ENCODE measurements at places on chromosomes 5 and 9.

- peak; percentile 74 for DNase-seq
These were observed 12.1 kb downstream of the OR2V2 start for GRCh38 chr5:181159286-181160151.

- no peak for DNase-seq
These were observed 132.8 kb upstream of the PAPPA start for GRCh38 chr9:116020801-116021200.

GRCh38 chr9:92770360-92770995 lies 5.8 kb upstream of the BICD2 start:
- DNase-seq, result no peak

DNA sequence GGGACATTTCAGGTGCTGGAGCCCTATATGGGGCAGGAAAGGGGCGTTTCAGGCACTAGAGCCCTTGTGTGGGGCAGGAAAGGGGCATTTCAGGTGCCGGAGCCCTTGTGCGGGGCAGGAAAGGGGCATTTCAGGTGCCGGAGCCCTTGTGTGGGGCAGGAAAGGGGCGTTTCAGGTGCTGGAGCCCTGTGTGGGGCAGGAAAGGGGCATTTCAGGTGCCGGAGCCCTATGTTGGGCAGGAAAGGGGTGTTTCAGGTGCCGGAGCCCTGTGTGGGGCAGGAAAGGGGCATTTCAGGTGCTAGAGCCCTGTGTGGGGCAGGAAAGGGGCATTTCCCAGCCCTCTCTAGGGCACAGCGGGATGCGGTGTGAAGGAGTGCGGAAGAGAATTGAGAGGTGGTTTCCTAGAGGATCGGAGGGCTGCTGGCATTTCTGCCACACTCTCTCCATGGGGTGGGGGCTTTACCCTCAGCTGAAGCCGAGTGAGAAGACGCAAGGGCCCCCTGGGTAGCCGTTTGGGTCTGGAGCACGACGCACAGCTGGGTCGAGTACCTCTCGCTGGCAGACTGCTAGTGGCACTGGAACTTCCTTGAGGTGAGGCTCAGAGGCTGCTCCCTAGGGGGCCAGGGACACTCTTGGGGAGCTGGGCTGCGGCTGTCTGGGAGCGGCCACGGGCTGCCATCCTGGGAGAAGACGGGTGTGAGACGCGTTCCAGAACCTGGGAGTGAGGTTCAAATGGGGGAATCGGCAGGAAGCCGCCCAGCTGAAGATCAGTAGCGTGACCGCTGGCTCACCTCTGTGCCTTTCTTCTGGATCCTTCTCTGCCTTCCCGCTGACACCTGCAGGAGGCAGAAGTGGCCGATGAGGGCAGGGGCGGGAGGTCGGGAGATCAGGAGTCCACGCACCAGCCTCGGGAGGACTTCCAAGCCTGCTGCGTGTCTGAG lies 122.6 kb upstream of the IRX4 start:
- DNase-seq, result no peak

DNA sequence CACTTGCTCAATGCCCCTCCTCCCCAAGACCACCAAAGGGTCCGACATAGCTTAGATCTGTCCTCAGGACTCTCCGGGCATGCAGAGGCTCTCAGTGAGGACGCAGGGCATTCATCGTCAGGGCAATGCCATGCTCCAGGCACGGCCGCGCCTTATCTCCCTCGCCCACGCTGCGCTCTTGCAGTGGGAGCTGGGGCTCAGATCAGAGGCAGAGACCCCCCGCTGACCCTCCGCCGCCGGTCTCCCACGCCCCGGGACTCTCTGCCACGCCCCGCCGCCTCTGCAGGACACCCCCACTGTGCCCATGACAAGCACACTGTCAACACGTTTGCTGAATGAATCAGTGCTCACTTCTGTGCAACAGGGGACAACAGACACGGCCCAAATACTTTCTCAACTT lies 140.7 kb downstream of the ADAMTS2 start:
- DNase-seq, result no peak

DNA sequence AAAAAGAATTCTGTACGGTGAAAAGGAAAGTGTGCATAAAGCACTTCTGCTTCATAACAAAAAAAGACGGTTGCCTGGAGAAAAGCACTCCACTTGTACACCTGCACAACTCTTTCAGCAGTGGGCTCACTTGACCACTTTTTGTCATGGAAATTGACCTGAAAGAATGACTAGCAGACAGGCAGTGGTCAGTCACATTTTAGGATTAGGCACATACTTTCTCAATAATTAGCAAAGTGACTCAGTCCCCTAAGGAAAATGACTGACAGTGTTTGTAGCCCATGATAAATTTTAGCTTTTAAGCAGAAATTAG lies 169.3 kb downstream of the FANCC start:
- DNase-seq, result no peak

GRCh38 chr9:114958844-114959235 lies 28.4 kb upstream of the TNFSF8 start:
- DNase-seq, result no peak

DNA sequence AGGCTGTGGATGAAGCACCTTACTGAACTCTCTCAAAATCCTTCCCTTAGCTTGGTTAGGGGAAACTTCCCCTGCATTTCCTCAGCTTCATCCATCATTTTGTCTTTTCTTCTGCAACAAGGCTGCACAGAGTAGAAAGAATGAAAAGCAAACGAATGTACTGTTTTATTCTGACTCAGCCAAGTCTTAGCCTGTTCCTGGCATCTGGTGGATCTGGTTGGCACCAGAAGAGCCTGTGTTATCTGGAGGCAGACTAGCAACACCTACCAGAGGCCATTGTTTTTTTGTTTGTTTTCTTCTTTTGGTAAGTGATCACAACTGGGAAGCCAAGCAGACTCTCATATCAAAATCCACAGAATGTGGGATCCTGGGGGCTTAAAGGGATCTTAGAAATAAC lies 200.7 kb downstream of the FANCC start:
- DNase-seq, result no peak

DNA sequence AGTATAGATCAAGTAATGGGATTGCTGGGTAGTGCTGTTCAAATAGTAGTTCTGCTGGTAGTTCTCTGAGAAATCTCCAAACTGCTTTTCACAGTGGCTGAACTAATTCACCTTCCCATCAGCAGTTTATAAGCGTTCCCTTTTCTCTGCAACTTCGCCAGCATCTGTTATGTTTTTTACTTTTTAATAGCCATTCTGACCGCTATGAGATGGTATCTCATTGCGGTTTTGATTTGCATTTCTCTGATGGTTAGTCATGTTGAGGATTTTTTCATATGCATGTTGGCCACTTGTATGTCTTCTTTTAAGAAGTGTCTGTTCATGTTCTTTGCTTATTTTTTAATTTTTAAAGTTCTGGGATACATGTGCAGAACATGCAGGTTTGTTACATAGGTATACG lies 279.2 kb upstream of the NREP start:
- DNase-seq, result no peak

DNA sequence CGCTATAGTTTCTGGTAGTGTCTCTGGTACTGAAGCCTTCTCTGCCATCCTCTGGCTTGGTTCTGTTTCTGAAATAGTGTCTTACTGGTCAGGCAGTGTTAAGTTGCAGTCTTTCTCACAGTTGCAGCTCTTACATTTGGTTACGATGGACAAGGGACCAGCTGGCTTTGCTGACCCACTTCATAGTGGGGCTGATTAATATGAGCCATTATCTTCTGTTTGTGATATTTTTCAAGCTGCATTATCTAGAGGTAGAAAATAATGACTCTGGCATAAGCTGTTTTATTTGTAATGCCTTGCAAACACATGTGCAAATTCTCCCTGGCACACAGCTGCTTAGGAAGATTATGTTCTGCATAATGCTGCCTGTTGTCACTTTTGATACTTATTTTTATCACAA lies 199.1 kb downstream of the KDM4C start:
- DNase-seq, result no peak

GRCh38 chr5:43637416-43637815 lies 34.4 kb downstream of the NNT start:
- DNase-seq, result no peak

- no peak for DNase-seq
These were observed 4.0 kb upstream of the ZSWIM6 start for GRCh38 chr5:61327760-61328753.

DNA sequence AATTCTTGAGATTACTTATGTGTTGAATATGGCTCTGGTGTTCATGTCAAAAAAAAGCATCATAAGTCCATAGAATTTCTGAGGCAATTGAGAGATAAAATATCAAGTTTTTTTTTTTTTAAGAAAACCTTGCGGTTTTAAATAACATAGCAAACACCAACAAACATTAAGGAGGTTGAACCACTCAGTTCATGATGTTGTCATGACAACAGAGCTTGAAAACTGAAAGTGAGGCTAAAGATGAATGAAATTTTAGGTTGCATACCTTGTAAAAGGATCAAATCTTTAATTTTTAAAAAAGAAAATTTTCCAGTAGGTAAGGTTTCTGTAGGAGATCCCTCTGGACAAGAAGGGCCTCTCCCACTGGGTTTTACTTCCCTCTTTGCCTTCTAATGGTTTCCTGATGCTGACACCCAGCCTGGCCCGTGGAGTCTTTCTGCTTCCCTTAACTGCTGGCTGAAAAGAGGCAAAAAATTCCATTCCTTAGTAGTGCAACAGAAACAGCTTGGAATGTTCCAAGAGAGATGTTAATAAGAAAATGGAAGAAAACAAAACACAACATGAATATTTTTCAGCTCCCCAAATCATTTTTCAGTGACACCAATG lies 60.0 kb upstream of the FER start:
- DNase-seq, result no peak

- no peak for DNase-seq
These were observed 373.0 kb upstream of the MEF2C start for GRCh38 chr5:89255845-89256463.

GRCh38 chr9:79284081-79284480 lies 287.7 kb upstream of the TLE4 start:
- no peak for DNase-seq

GRCh38 chr9:99406939-99407338 lies 184.9 kb downstream of the SEC61B start:
- no peak for DNase-seq

DNA sequence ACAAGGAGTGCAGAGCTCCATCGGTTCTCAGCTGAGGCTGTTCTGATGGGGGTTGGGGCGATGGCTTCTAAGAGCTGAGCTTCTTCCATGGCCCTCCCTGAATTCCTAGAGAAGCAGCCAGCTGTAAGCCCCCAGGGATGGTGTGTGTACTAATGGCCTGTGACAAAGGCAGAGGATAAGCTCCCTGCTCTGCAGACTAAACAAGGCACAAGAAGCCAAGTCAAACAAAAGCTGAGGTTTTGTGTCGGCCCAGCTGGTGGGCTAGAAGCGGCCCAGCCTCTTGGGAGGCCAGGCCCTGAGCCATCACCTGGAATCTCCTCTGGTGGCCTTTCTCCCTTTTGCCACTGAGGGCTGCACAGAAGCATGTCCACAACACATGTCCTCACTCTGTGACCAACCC lies 75.0 kb upstream of the XPA start:
- no peak for DNase-seq

DNA sequence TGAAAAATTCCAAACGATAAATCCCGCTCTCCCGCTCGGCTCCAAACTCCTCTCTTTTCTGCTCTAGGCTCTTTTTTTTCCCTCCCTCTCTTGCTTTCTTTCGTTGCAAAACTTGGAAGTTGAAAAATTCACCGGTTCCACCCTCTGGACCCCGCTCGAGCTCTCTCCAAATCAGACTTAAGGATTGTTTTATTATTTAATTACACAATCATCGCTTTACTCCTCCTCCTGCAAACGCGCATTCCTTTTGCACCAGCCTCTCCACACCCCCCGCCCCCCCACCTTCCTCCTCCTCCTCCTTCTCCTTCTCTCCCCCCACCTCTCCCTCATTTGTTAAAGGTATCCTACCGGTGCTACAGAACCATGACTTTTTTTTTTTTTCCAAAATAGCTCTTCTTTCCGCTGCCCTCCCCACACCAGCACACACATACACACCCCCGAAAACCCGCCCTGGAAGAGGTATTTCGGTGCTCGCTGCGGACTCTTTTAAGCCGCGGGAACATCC lies 535 bp upstream of the NFIB start:
- DNase-seq, result no peak

DNA sequence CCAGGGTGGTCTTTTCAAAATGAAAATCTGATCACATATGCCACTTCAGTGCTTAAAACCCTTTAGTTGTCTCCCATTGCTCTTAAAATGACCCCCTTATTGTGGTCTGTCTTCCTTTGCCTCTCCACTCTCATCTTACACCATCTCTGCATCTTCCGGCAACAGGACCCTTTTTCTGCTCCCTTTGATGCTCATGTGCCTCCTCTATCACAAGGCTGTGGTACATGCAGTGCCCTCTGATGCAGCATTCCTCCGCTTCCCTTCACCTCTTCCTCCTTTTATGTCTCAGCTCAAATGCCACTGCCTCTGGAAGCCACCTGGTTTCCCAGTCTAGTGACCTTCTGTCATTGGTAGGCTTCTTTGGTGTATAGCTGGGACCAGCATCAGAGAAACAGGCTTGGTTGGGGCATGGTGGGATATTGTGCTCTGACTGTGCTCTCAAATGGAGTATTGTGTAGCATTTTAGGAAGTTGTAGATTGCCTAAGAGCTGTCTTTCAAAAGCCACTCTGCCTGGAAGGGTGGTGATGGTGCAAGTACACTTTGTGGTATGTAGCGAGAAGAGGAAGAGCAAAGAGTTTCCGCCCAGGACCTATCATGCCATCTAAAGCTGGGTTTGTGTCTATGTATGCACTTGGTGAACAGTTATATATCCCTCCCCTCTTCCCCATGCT lies 28.1 kb downstream of the ARHGAP26 start:
- no peak for DNase-seq

DNA sequence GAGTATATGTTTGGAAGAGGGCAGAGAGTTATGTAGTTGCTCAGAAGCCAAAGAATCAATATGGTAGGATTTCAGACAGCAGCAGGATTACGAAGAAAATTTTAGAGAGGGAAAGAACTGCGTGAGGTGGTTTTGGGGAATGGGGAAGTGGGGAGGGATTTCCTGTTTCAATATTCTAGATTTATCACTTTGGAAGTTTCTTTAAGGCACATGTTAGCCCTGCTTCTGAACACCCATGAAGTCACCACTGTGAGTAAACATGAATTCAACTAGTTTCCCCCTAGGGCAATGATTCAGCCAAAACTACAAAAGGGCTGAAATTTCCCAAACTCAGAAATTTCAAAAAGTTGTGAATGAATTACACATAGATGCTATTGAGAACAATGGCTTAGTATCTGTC lies 132.2 kb downstream of the EBF1 start:
- DNase-seq, result no peak

- no peak for DNase-seq
These were observed 408.4 kb downstream of the PDE4D start for GRCh38 chr5:59485107-59485506.

GRCh38 chr5:54093861-54094260 lies 216.5 kb downstream of the ARL15 start:
- DNase-seq, result no peak

DNA sequence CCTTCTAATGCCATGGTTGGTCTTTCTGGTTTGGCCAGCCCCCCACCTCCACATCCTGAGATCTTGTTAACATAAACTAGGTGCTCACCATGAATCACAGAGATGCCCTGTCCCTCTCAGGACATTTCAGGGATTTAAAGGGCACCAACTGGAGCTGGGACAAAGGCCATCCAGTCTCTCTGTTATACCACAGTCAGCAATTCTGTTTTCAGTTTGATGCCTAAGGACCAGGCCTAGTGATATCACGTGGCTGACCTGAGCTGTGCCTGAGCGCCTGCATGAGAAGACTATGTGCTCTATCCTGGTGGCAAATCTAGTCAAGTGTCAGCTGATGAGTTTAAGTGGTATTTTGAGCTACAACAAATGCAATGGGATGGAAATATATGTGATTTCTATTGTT lies 26.1 kb downstream of the SPIN1 start:
- no peak for DNase-seq

- DNase-seq, result no peak
These were observed 6.0 kb downstream of the PDGFRB start for GRCh38 chr5:150149618-150150017.

GRCh38 chr5:8842971-8843551 lies 702.8 kb downstream of the SEMA5A start:
- DNase-seq, result no peak

All from H1 (cell line).